ENCODE measurements at places on chromosomes 6 and 20.

DNA sequence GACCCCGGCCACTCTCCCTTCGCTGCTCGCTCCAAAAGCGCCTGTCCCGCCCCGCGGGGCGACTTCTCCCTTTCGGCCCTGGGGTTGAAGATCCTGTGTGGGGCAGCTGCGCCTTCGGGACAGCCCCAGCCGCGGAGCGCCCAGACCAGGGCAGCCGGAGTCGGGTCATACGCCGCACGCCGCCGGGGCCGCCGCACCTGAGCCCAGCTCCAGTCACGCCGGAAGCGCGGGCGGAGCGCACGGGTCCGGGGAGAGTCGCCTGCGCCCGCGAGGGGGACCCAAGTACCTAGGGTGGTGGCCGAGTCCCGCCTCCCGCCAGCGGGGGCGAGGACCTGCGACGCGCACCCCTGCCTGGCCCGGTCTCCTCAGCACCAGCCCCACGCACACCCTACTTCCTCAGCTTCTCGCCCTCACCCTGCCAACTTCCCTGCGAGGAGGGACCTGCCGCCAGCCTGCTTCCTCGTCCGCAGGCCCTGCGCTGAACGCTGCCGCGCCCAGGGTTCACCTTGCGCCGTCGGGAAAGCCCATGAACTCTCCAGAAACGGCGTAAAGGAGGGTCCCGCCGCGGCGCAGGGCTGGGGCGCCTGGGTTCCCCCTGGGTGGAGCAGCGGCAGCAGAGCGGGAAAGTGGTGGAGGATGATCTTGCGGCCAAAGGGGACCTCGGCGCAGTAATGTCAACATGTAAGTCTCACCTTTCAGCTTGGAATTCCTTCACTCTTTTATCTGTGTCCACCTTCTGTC is at the start of gene ADGRG6:
Gene ADGRG6 (plus strand): TSS at position 357 of the 741 bp plus-strand sequence. CDS start 323 bp downstream, at position 680.
- peak; percentile 67 for DNase-seq

- no peak for DNase-seq
Observed at GRCh38 chr20:14986026-14986655, 648.7 kb upstream of the FLRT3 start.

DNA sequence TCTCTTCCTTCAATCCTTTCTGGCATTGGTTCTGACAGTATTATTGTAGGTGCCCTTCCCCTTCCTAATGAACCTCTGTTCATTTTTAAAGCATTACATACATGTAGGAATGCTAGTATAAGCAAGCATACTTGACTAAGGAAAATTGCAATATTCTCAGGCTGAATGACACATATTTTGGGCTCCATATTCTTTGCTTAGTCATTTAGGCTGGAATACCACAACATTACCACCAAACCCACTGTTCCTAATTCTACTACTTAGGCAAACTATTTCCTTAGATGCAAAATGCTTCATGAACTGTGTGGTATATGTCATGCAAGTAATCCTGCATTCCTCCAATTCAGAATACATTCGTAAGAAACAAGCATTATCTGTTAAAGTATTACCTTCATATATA is 113.9 kb downstream of the PRDM1 start:
- DNase-seq, result no peak

- DNase-seq, result no peak
Observed at GRCh38 chr6:96991618-96992342, 67.3 kb downstream of the KLHL32 start.

GRCh38 chr20:60976913-60977312 is 275.1 kb upstream of the CDH4 start:
- DNase-seq, result no peak

Measured in SW 1271 (cell line).